ENCODE measurements at places on chromosomes 1 and 21.

GRCh38 chr1:230273141-230273710 is 152.9 kb downstream of the PGBD5 start:
- no peak for DNase-seq

GRCh38 chr21:46195595-46196195 is 11.4 kb upstream of the SPATC1L start:
- DNase-seq, result no peak

GRCh38 chr1:207069061-207069460 is 16.0 kb downstream of the PFKFB2 start:
- no peak for DNase-seq

- peak; percentile 15 for DNase-seq
These were observed 12.4 kb downstream of the HS2ST1 start for GRCh38 chr1:86926883-86927282.

DNA sequence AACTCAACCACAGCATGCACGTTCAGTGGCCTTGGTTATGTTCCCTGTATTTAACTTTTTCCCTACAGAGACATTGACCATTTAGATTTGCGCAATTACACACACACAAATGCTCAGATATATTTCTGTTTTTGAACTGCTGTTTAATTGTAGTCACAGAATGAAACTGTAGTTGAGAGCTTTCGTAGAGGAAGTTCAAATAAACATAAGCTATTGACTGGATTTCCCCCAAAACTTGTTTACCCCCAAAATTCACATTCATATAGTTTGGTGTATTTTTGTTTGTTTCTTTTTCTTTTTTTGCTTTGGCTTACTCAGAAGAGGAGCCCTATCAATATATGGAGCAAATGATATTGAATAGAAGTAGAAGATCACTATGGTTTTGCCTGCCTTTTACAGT is 921.0 kb downstream of the ADGRL2 start:
- no peak for DNase-seq

DNA sequence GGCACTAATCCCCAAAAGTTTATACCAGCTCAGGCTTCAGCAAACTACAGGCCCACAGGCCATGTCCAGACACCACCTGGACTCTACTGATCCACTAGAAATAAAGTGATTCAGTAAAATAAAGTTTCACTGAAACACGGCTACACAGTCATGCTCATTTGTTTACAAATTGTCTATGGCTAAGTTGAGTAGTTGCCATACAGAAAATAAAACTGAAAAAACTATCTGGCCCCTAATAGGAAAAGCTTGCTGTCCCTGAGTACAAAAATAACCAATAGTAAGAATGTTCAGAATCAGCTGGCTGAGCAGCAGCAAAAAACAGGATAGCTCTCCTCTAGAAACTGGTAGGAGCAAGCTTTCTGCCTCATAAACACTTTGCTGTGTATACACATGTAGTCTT is 221.5 kb downstream of the RERE start:
- no peak for DNase-seq

- no peak for DNase-seq
These were observed 621.4 kb downstream of the KIF26B start for GRCh38 chr1:245776139-245776538.

GRCh38 chr1:118007391-118007790 is 77.9 kb downstream of the WDR3 start:
- no peak for DNase-seq

DNA sequence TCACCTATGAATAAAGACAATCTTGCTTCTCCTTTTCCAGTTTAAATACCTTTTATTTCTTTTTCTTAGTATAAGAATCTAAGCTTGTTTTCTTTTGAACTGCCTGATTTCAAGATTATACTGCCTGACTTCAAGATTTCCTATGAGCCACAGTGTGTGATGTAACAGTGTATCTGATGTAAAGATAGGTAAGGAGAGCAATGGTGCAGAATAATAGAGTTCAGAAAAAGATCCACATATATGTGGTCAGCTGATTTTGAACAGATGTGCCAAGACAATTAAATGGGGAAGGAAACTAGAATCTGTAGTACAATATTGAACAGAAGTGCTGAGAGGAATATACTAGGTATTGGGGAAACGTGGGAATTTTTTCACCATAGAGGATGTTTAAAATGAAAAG is 21.0 kb downstream of the EXO1 start:
- no peak for DNase-seq

DNA sequence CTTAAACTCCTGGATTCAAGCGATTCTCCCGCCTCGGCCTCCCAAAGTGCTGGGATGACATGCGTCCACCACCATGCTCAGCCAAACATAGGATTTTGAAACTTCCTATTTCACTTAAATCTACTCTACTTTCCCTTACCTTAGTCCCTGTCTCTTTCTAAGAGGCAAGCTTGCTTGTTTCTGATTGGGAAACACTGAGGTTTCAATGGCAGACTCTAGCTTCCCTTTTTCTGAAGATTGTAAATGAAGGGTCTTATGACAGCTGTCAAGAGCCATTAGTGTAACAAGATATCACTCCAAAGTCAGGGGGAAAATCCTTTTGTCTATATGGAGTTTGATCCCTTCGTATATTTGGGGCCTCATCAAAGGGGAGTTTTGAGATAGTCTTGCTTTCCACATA is 23.5 kb upstream of the LMO4 start:
- DNase-seq, result no peak

- DNase-seq, result no peak
These were observed 29.0 kb upstream of the CTBS start for GRCh38 chr1:84603223-84603622.

- peak; percentile 69 for DNase-seq
These were observed 6.2 kb upstream of the ANKRD65 start for GRCh38 chr1:1427106-1427819.

DNA sequence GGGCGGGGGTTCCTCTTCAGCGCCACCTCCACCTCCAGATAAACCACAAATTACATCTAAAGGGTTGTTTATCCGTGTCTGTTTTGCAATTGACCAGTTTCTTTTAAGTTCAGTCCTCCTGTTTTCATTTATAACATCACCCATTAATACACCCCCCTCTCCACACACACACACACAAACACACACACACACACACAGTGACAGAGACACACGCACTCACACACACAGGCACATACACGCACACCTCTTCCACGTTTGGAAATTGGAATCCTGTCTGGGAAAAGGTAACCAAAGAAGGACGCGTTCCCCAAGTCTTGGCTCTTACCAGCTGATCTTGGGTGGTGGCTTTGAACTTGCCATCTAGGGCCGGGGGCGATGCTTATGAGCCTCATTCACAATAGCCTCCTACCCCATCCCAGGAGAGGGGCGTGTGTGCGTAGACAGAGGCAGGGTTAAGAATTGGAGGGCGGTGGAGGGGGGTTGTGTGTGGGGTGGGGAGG is 442 bp upstream of the CSMD2 start:
- DNase-seq, result no peak

GRCh38 chr1:53328009-53328461 is at the start of gene LRP8:
Gene LRP8, minus strand, starts transcription at chr1:53328070. Its CDS starts 158 bp downstream, at chr1:53327912.
- DNase-seq, result peak; percentile 98

DNA sequence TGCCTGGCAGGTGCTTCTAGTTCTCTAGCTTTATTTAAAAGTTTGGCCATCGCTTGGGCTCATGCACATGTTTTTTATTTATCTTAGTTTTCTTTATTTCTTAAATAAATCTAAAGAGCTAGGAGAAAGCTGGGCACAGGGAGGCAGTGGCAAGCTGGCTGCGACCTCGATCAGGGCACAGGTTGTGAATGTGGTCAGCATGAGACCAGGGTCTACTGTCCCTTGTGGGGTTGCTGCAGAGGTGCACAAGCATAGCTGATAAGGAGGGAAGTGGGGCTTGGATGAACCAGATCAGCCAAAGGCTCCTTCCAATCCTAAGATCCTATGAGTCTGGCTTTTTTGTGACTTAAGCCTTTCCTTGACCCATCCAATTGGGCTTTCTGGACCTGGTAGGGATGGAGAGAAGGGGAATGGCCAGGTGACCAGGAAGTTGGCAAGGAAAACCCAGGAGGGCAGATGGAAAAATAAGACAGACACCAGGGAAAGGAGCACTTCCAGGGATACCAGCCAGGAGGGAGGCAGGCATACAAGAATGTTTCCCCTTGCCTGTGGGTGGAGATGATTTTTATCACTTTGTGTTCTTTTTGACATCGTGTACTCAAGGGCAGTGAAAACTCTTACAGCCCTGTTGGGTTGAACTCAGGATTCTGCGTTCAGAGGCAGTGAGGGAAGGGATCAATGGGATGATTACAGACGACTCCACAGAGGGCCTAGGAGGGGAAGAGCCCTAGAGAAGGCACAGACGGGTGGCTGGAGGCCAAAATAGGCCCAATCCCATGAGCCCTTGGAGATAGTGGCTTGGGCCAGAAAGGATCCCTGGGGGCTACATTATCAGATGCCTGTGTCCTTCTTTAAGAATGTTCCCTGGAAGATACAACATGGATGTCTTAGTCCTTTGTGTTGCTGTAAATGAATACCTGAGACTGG is 8.5 kb downstream of the CYP4B1 start:
- DNase-seq, result peak; percentile 2

DNA sequence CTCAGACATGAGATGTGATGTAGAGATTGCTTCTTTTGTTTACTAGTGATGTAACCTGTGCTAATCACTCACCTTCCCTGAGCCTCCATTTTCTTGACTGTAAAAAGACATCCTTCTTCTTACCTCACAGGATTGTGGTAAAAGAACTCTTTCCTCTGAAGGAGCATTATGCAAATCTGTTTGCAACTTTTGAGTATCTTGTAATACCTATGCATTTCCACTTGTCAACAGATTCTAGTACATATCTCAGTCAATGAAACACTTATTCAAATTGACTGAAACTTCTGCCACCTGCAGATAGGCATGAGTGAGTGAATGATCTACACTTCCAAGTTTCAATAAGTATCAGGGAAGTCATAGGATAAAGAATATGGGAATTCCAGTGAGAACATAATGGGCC is 174.7 kb downstream of the HHIPL2 start:
- DNase-seq, result no peak

DNA sequence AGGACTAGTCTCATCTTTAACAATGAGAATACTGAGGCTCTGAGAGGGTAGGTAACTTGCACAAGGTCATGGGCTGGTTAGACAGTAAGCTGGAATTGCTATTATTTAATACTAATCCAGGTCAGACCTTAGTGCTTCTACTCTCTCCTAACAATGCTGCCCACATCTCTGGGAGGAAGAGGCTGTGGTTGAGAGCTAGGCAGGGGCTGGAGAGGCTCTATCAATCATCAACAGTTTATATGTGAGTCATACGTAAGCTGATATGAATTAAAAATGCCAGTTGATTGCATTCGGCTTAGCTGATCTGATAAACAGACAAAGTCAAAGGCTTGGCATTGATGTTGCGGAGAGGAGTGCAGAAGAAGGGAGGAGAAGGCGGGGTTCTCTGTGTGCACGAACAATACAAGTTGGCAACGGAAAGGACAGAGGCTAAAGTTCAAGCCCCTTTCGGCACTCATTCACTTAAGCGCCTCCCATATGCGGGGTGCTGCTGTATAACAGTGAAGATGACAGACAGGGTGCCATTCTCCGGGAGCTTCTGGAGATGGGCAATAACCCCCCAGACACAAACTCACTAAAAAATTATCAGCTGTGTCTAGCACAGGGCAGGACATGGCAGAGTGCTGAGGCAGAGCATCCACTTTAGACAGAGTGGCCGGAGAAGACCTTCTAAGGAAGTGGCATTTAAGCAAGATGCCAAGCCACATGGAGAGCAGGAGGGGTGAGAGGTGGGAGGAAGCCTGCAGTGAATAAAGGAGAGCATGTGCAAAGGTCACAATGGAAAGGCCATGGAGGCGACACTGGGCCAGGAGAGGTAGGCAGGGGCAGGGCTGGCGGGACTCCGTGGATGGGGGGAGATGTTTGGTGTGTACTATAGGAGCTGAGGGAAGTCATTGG is 195.2 kb downstream of the ZSCAN20 start:
- no peak for DNase-seq

- DNase-seq, result peak; percentile 20
These were observed 25.7 kb downstream of the COA6 start for GRCh38 chr1:234398849-234399381.

DNA sequence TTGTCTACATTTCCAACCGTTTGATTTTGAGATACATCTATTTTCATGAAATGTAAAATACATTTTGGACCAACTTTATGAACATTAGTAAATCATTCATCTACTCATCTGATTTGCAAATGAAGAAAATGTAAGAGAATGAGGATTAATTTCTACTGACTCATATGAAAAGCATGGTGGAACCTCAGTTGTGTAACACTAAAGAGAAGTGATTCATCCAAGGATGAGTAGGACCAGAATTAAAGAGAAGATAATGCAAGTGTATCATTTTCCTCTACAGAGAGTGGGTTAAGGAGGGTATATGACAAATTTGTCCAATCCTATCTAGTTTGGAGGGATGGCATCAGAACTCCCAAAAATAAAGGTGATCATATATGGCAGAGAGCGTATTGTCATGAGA is 1967.6 kb downstream of the MRPL39 start:
- DNase-seq, result no peak

- DNase-seq, result no peak
These were observed 89.3 kb downstream of the VAV3 start for GRCh38 chr1:107875689-107876088.

GRCh38 chr1:8422510-8423268 is 104.8 kb downstream of the SLC45A1 start:
- DNase-seq, result peak; percentile 42

DNA sequence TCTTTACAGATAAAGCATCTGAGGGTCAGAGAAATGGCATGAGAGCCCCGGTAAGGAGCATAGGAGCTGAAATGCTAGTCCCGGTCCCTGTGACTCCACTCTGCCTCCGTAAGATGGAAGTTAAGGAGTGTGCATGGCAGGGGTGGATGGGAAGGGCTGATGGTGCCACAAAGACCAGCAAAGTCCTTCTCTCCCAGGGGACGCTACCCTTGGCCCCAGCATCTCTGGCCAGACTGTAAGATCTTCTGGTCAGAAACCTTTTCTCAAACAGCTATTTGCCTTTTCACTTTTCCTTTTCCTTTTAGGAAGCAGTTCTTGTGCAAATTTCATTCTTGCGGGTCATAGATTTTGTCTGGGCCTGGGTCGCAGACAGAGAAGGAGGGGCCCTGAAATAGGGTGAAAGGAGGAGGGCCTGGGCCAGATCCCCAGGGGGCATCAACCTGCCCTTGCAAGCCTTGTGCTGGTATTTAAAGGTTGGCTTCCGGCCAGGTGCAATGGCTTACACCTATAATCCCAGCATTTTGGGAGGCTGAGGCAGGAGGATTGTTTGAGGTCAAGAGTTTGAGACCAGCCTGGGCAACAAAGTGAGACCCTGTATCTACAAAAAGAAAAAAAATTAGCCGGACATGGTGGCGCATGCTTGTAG is 14.4 kb upstream of the EPS8L3 start:
- DNase-seq, result no peak

Measured in GM03348 (cell line).